Left colon (tissue), 2 donors: ENCODE measurements at places on chromosomes 13 and 19. TPM values are rescaled to one million over a fixed set of nuclear protein-coding genes. Genes with fewer than 3 reads are reported as not detected.

Gene ITGBL1
- 0.18 TPM for total RNA-seq

Gene IPO5
- total RNA-seq, result 59.7 TPM

Gene ZNF90
- 3.2 TPM for total RNA-seq

Gene ATP4A
- total RNA-seq, result not detected

Gene GARIN5A
- total RNA-seq, result 3.1 TPM

Gene S1PR2
- 2.3 TPM for total RNA-seq

Gene HRC
- 1.2 TPM for total RNA-seq
